ENCODE measurements at places on chromosomes 3 and 15. TPM values are rescaled to one million over a fixed set of nuclear protein-coding genes. Genes with fewer than 3 reads are reported as not detected.

Gene TMEM212
- not detected for total RNA-seq

Gene EIF1B
- 23.3 TPM for total RNA-seq

Gene CHRD
- 33.0 TPM for total RNA-seq

Gene UCN2
- 0.81 TPM for total RNA-seq

Gene PLA1A
- 0.07 TPM for total RNA-seq

Gene SKIC8
- total RNA-seq, result 61.5 TPM

Gene PLA2G4D
- 0.03 TPM for total RNA-seq

DNA sequence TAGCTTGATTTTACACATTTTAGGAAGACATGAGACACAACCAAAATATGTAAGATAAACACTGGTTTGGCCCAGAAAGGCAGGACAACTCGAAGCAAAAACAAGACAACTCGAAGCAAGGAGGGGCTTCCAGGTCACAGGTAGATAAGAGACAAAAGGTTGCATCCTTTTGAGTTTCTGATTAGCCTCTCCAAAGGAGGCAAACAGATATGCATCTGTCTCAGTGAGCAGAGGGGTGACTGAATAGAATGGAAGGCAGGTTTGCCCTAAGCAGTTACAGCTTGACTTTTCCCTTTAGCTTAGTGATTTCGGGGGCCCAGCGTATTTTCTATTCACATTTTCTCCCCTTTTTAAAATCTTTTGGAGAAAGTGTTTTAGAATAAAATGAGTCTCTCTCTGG, 74.7 kb downstream of the GLDN start:
- H3K27me3 ChIP-seq, result no peaks in the 10 kb centered on the region
- no peak overlapping the region for H3K4me3 ChIP-seq
- no peak for DNase-seq
- no peak overlapping the region for H3K27ac ChIP-seq
- H3K4me1 ChIP-seq, result no peaks in the 10 kb centered on the region

DNA sequence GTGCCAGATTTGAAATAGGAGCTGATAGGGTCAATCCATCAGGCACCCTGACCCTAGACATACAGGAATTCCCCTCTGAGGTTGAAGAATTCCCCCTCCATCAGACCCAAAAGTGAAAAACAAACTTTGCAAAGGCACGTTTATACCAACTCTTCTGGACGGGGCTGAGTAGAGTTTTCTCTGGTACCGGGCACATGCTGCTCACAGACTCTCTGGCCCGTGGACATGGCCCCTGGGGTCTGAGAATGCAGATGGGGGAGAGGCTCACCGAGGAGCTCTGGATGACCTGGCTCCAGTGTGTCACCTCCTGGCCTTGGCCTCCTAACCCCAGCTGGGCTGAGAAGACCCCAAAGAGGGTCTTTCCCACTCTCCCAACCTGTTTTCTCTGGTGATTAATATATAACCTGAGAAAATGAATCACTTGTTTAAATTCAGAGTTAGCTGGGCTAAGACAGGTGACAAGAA, 11.2 kb upstream of the LIPC start:
- no peak for DNase-seq
- H3K36me3 ChIP-seq, result no peaks in the 10 kb centered on the region
- H3K27me3 ChIP-seq, result no peaks in the 10 kb centered on the region
- H3K27ac ChIP-seq, result no peak overlapping the region

- no peaks in the 10 kb centered on the region for H3K36me3 ChIP-seq
- no peak overlapping the region for H3K27ac ChIP-seq
- H3K4me3 ChIP-seq, result no peak overlapping the region
- DNase-seq, result no peak
- H3K27me3 ChIP-seq, result no peaks in the 10 kb centered on the region
Measured at GRCh38 chr3:13231781-13232666, 158.8 kb upstream of the IQSEC1 start.

- no peak for DNase-seq
- peaks cover 17% of the 10 kb centered on the region for H3K27me3 ChIP-seq
- H3K36me3 ChIP-seq, result no peaks in the 10 kb centered on the region
- no peak overlapping the region for H3K27ac ChIP-seq
Measured at GRCh38 chr3:134699141-134699711, 48.4 kb upstream of the KY start.

DNA sequence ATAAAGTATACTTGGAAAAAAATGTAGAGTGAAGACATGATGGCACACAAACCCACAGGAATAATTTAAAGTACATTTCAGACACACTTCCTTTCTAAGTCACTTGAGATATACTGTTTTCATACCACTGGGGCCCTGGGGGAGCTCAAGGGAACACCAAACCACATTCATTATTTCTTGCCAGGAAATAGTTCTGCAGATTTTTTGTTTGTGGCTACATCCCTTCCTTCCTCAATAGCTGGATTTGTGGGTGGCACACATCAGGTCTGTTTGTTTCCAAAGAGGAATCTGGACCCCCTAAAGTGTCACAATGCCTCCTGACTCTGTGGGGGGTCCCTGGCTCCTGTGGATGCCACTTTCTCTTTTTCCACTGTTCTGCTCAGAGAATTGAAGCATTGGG, 153.5 kb upstream of the COL8A1 start:
- H3K4me3 ChIP-seq, result no peak overlapping the region
- no peaks in the 10 kb centered on the region for H3K27me3 ChIP-seq
- DNase-seq, result no peak
- no peaks in the 10 kb centered on the region for H3K36me3 ChIP-seq

- H3K27me3 ChIP-seq, result no peaks in the 10 kb centered on the region
- no peak overlapping the region for H3K27ac ChIP-seq
- no peak overlapping the region for H3K4me3 ChIP-seq
- no peaks in the 10 kb centered on the region for H3K4me1 ChIP-seq
- H3K36me3 ChIP-seq, result no peaks in the 10 kb centered on the region
Measured at GRCh38 chr3:170806676-170807075, 63.3 kb downstream of the RPL22L1 start.

DNA sequence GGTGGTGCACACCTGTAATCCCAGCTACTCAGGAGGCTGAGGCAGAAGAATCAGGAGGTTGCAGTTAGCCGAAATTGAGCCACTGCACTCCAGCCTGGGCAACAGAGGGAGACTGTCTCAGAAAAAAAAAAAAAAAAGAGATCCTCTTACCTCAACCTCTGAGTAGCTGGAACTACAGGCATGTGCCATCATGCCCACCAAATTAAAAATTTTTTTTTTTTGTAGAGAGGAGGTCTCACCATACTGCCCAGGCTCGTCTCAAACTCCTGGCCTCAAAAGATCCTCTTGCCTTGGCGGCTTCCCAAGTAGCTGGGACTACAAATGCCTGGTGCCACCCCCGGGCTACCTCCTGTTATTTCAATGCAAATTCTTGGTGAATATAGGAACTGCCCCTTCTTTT, 1.5 kb downstream of the UMPS start:
- H3K4me1 ChIP-seq, result peaks cover 5% of the 10 kb centered on the region
- no peak for DNase-seq
- H3K4me3 ChIP-seq, result no peak overlapping the region
- H3K27ac ChIP-seq, result no peak overlapping the region

DNA sequence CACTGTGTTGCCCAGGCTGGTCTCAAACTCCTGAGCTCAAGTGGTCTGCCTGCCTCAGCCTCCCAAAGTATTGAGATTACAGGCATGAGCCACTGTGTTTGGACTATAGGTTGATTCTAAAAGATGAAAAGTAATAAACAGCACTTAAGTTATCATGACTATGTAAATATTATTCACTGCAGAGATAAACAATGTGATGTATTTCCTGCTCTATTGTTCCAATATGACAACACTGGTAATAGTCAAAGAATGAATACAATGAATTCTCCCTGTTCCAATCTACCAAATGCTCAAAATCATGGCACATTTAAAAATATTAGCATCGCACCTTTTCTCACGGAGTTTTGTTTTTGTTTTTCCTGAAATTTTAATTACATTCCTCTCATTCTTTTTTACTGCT, 36.8 kb upstream of the TBL1XR1 start:
- H3K4me3 ChIP-seq, result no peak overlapping the region
- no peaks in the 10 kb centered on the region for H3K4me1 ChIP-seq
- H3K36me3 ChIP-seq, result no peaks in the 10 kb centered on the region
- H3K27ac ChIP-seq, result no peak overlapping the region

- no peaks in the 10 kb centered on the region for H3K4me1 ChIP-seq
- H3K27ac ChIP-seq, result no peak overlapping the region
- no peak for DNase-seq
- no peak overlapping the region for H3K4me3 ChIP-seq
- H3K27me3 ChIP-seq, result no peaks in the 10 kb centered on the region
- H3K36me3 ChIP-seq, result no peaks in the 10 kb centered on the region
Measured at GRCh38 chr3:60079076-60079475, 1029.3 kb upstream of the CFAP20DC start.

DNA sequence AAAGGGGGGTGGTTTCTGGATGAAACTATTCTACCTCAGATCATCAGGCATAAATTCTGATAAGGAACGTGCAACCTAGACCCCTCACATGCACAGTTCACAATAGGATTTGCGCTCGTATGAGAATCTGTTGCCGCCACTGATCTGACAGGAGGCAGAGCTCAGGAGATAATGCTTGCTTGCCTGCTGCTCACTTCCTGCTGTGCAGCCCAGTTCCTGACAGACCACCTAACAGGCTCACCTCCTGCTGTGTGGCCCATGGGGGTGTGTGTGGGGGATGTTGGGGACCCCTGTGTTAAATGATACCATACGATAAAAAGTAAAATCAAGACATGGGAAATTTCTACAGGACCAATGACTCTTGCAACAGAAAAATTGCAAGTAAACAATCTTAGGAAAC, 24.0 kb downstream of the CP start:
- H3K4me3 ChIP-seq, result peak overlapping the region; percentile 10
- H3K36me3 ChIP-seq, result no peaks in the 10 kb centered on the region
- no peak for DNase-seq
- H3K27ac ChIP-seq, result no peak overlapping the region
- H3K27me3 ChIP-seq, result no peaks in the 10 kb centered on the region

DNA sequence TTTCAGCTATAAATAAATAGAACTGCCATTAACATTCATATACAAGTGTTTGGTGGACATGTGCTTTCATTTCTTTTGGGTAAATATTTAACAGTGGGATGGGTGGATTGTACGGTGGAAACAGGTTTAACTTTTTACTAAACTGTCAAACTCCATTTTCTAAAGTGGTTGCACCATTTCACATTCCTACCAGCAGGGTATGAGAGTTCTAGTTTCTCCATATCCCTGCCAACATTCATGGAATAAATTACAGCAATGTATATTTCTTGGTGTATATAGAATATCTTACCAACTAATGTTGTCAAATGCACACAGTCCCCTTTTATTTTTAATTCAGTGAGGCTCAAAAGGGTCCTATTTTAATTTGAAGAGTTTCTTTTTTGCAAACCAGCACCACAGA, 71.3 kb upstream of the CTXND1 start:
- H3K27me3 ChIP-seq, result no peaks in the 10 kb centered on the region
- H3K36me3 ChIP-seq, result no peaks in the 10 kb centered on the region
- no peak overlapping the region for H3K27ac ChIP-seq
- DNase-seq, result no peak
- H3K4me3 ChIP-seq, result no peak overlapping the region

DNA sequence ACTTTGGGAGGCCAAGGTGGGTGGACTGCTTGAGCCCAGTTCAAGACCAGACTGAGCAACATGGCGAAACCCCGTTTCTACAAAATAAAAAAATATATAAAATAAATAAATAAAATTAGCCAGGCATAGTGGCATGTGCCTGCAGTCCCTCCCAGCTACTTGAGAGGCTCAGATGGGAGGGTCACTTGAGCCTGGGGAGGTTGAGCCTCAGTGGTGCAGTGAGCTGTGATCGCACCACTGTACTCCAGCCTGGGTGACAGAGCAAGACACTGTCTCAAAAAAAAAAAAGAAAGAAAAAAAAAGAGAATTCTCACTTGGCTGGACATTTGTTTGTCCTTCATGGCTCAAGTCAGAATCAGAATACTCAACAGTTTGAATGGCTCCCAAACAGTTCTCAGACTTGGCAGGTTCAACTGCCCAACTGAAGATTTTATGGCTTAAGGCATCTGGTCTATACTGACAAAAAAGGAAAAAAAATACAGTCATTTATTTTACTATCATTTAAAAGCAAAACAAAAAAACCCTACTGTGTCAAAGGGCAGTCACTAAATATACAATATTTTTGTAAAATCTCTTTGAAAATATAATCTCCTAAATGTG, 106.6 kb downstream of the FBXL22 start:
- H3K4me1 ChIP-seq, result peaks cover 6% of the 10 kb centered on the region
- H3K36me3 ChIP-seq, result peaks cover 24% of the 10 kb centered on the region
- DNase-seq, result no peak
- no peaks in the 10 kb centered on the region for H3K27me3 ChIP-seq
- H3K27ac ChIP-seq, result no peak overlapping the region

- peaks cover 29% of the 10 kb centered on the region for H3K27me3 ChIP-seq
- H3K4me3 ChIP-seq, result no peak overlapping the region
- DNase-seq, result no peak
- peaks cover 13% of the 10 kb centered on the region for H3K4me1 ChIP-seq
- peaks cover 40% of the 10 kb centered on the region for H3K36me3 ChIP-seq
- H3K27ac ChIP-seq, result no peak overlapping the region
Measured at GRCh38 chr15:72198356-72199204, 993 bp upstream of the GRAMD2A start.

DNA sequence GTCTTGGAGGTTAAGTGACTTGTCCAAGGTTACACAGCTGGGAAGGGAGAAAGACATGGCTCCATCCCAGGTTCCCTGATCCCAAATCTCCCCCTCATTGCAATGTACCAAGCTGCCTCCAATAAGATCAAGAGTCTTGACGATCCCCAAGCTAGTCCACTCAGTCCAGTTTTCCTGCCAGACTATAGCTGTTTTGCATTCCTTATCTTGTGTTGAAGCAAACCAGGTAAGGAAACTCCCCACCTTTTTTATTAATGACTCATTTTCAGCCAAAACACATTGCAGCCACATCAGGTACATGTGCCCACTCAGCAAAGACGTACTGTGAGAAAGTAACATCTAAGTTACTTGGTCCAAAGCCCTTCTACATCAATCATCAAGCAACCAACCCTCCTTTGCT, 41.9 kb downstream of the LIPC start:
- H3K4me1 ChIP-seq, result no peaks in the 10 kb centered on the region
- H3K27me3 ChIP-seq, result no peaks in the 10 kb centered on the region
- no peak overlapping the region for H3K27ac ChIP-seq
- no peaks in the 10 kb centered on the region for H3K36me3 ChIP-seq
- H3K4me3 ChIP-seq, result no peak overlapping the region
- DNase-seq, result peak; percentile 83

GRCh38 chr3:10554236-10554611, 48.8 kb upstream of the ATP2B2 start:
- no peaks in the 10 kb centered on the region for H3K27me3 ChIP-seq
- H3K4me1 ChIP-seq, result peaks cover 3% of the 10 kb centered on the region
- no peak overlapping the region for H3K4me3 ChIP-seq
- no peaks in the 10 kb centered on the region for H3K36me3 ChIP-seq
- no peak for DNase-seq

DNA sequence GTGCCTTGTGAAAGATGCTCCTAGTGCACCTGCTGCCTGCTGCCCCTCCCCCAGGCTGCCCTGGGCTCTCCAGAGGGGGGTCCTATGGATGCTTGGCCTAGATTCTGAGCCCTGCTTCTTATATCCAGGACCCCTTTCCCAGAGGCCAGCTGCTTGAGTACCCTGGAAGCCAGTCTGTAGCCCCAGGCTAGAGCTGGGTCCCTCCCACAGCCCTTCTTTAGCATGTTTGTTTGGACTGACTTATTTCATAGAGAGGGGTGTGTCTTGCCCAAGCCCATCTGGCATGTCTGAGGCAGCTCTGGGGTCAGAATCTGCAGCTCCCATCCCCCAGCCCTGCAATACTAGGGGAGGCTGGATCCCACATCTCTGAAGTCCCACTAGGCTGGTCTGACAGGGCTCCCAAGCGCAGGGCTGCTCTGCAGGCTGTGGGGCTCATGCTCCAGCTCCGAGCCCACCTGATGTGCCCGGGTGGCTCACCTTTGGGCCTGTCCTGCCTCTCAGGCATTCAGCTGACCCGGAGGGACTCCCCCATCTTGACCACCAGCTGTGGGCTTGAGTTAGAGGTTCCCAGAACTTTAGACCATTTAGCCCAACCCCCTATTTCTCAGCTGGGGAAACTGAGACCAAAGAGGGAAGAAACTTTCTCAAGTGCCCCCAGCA, 3.1 kb downstream of the CHRNB4 start:
- no peaks in the 10 kb centered on the region for H3K27me3 ChIP-seq
- no peak for DNase-seq
- H3K27ac ChIP-seq, result no peak overlapping the region
